Fibroblast of skin of right quadriceps (primary cell): ENCODE measurements at places on chromosomes 2 and 18.

- DNase-seq, result no peak
These were observed 157.4 kb downstream of the ARL4C start for GRCh38 chr2:234339501-234339900.

- DNase-seq, result no peak
These were observed 143.5 kb downstream of the B3GNT2 start for GRCh38 chr2:62339413-62339812.

GRCh38 chr2:206213514-206213845 is 53.8 kb downstream of the EEF1B2 start:
- DNase-seq, result no peak

GRCh38 chr2:65017335-65017734 is 28.1 kb downstream of the SLC1A4 start:
- DNase-seq, result no peak

- DNase-seq, result peak; percentile 56
These were observed 2.2 kb upstream of the MTCL1 start for GRCh38 chr18:8703092-8703709.

DNA sequence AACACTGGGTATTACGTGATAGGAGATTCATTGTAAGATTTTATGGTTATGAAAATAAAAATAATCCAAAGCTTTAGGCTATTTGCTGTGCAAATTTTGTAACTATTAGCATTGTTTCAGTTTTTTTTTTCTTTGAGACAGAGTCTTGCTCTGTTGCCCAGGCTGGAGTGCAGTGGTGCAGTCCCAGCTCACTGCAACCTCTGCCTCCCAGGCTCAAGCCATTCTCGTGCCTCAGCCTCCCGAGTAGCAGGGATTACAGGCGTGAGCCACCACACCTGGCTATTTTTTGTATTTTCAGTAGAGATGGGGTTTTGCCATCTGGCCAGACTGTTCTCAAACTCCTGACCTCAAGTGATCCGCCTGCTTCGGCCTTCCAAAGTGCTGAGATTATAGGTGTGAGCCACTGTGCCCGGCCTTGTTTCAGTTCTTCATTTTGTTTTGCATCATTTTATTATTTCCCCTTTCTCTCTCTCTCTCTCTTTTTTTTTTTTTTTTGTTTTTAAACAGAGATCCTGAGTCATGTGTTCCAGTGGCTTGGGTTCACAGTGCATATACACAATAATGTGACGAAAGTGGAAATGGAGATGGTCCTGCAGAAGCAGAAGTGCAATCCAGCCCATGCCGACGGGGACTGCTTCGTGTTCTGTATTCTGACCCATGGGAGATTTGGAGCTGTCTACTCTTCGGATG is 25.8 kb downstream of the CASP10 start:
- no peak for DNase-seq

- DNase-seq, result no peak
These were observed 221.2 kb upstream of the KCNJ3 start for GRCh38 chr2:154477319-154477718.

DNA sequence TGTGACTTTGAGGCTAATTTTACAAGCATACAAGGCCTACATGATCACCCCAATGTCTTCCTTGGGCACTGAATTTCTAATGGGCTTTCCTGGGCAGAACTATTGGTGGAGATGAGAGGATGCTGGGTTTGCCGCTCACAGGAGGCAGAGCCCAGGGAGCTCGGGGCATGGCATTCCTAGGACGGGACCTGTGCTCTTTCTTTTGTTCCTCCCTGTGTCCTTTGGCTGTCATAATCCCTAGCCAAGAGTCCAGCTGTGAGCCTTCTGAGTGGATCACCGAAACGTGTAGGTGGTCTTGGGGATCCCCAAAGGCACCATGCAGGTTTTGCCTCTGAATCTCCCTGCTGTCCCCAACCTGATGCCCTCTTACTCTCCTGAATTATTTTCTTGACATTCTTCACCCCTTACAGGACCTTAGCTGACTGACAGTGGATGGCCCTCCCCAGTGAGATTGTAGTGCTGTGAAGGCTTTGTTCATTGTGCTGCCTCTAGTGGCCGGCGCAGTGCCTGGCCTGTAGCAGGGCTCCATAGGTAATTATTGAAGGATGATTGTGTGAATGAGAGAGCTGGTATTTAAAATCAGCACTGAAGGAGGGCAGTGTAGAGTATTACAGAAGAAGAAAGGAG is 221.9 kb downstream of the ZNF407 start:
- no peak for DNase-seq
